Activated effector memory CD4-positive, alpha-beta T cell treated with Interleukin-2 at 50 U/mL for 16 hours (primary cell): ENCODE measurements at places on chromosomes 16 and 17.

GRCh38 chr16:71421911-71422310 lies 19.9 kb downstream of the TLE7 start:
- no peak for DNase-seq

GRCh38 chr16:73037331-73037745 lies 10.6 kb downstream of the ZFHX3 start:
- no peak for DNase-seq

DNA sequence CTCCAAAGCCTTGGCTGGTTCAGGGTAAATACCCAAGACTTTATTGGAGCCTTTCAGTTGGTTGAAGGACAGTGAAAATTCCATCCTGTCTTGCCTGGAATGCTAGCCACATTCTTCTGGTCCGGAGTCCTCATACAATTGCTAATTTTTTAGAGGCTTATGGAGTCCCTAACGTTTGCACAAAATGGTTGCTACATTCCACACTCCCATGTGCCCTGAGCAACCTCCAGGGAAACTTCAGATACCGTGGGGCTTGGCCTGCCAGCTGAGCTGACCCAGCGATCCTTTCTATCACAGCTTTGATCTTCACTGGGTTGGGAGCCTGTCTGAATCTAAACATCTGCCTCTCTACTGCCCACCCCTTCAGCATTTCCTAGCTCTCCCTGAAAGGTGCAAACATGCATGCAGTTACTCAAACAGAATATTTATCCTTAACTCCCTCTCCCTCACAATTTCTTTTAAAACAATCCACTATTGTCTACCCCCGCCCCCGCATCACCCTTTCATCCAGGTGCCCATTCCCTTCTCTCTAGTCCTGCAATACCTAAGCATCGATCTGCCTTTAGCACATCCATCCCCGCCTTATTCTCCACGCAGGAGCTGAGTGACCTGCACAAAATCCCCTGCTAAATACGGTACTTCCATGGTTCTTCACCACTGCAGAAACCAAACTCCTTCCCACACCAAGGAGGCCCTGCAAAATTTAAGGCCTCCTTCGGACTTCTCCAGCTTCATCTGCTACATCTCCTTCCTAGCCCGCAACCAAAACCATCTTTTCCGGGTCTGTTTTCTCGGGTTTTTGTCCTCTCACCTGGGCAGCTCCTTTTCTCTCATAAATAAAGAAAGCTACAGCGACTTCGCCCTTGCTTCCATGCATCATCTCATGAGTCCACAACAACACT lies 810 bp upstream of the GAN start:
- DNase-seq: no peak

- DNase-seq: no peak
These were observed 199.7 kb upstream of the ASIC2 start for GRCh38 chr17:33492731-33493265.

GRCh38 chr16:23509782-23510163 lies 521 bp downstream of the GGA2 start:
- peak; percentile 13 for DNase-seq

DNA sequence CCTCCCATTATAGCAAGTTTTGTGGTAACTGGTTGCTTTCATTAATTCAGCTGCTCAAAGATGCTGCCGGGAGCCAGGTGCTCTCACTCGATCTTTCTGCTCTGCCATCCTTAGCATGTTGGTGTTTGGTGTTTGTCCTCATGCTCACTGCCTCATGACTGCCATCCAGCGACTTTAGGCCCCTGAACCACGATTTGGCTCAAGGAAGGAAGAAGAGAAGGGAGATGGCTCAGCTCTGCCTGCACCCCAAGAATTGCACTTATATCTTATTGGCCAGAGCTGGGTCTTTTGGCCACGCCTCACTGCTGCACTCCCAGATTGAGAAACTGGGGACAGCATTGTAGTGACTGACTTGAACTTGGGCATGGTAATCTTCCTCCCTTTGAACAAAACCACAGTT lies 52.7 kb downstream of the ARSG start:
- no peak for DNase-seq

GRCh38 chr16:85867189-85867588 lies 31.8 kb upstream of the IRF8 start:
- no peak for DNase-seq

DNA sequence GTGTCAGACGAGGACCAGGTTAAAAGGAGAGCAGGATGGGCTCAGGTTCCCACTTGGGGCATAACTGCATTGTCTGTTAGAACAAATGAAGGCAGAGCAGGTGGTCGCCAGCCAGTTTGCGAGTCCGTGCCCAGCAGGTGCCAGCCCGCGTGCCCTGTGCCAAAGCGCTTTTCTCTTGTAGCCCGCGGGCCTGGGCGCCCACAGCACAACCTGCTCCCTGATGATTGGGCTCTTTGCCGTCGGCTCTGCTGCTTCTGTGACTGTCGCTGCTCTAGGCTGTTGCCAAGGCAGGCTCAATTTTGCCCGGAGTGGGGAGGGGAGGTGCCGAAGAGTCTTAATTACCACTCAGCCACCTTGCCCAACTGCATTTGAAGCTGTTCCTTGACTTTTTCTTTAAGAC lies 21.1 kb downstream of the KNOP1 start:
- no peak for DNase-seq

- DNase-seq: peak; percentile 4
These were observed 2.8 kb downstream of the USP22 start for GRCh38 chr17:21039839-21040575.

- no peak for DNase-seq
These were observed 577 bp downstream of the ZNF646 start for GRCh38 chr16:31074814-31075183.

DNA sequence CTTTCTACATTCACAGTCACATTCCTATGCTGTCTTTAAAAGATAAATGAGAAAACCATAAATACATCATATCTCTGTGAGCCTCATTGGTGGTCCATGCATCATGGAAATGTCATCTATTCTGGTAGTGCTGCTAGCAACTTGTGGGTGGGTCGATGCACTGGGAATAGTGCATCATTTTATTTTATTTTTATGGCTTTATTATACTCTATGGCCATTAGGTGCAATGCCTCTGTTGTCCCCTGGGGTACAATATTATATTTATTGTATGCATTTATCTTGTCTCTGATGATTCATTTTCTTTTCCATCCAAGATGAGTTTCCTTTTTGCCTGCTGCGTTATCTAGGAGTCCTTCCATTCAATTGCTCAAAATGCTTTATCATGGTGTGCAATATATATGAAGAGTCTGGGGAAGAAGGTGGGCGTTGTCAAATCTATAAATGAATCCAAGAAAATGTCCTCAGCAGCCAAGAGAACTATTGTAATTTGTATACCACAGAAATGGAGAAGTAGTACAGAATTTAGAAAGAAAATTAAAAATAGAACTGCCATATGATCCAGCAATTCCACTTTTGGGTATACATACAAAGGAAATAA lies 324.0 kb downstream of the KCNJ2 start:
- no peak for DNase-seq

DNA sequence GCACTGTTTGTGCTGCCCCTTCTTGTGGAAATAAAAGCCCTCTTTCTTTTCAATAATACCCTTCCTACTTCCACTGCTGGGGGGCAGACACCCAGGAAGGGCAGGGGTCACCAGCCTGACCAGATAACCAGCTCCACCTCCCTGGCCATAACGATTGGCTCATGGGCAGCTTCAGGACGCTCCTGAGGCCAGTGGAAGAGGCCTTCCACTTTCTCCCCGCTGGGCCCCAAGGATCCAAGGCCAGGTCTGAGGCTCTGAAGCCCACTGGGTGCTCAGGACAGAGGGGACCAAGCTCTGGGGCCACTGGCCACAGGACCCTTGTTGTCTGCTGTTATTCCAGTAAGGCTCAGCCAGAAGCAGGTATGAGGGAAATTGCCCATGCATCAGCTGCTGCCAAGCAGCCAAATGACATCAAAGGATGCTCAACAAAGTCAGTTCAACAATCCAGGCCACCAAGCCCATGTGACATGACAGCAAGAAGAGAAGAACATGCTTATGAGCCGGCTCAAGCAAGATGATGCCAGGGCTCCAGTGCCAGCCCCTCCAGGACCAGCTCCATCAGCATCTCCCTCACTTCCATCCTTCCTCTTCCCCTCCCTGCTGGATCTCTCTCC lies 238.8 kb downstream of the ZNF423 start:
- DNase-seq: no peak

DNA sequence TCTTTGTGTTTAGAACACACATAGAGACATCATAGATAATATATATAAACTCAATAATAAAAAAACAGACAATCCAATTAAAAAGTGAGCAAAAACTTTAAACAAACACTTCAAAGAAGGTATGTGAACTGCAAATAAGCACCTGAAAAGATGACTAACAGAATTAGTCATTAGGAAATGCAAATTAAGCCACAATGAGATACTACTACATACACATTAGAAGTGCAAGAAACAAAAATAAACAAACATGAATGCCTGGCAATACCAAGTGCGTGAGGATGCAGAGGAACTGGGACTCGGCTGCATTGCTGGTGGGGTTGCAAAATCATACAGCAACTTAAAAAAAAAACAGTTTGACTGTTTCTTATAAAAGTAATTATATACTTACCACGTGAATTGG lies 799.0 kb downstream of the KCNJ2 start:
- DNase-seq: no peak

GRCh38 chr17:6666557-6666956 lies 15.0 kb downstream of the C17orf100 start:
- DNase-seq: no peak

- no peak for DNase-seq
These were observed 56.0 kb downstream of the WIPI1 start for GRCh38 chr17:68401288-68401687.

DNA sequence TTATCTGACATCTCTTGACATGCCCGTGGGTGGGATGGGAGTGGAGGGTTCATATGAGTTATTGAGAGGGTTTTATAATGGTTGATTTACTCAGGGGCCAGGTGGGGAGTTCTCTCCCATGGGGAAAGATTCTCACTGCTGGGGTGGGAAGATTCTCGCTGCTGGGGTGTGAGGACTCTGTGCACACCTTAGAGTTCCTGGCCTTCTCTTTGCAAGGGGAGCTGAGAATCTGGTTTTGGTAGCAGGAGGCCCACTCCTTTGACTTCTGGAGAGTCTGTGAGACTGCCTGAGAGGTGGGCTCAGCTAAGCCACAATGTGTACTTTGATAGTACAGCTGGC lies 31.5 kb downstream of the TBX4 start:
- no peak for DNase-seq

GRCh38 chr17:80195671-80196529 lies 24.2 kb downstream of the SGSH start:
- peak; percentile 44 for DNase-seq

DNA sequence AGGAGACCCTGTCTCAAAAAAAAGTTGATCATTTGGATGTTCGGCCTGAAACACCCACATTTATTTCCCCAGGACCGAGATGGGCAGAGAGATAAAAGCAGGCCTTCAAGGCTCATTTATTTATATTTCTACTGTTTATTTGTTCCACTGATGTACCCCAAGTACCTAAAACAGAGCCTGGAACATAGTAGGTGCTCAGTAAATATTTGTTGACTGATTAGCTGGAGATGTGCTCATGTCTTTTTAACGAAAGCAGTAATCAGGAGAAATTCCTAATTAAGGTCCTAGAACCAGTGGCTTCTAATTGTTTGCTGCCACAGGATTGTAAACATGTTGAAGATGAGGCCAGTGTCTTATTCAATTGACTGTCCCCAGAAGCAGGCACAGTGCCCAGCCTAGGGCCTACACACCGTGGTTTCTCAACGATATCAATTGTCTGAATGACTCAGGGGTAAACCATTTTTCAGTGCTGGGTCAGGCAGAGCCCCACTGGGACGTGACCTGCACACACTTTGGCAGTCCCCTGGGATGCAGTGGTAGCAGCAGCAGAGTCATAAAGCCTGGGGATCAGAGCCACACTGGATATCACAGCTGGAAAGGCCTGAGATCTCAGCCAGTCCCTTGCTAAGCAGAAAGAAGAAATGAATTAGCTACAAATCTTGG lies 34.8 kb downstream of the SOST start:
- no peak for DNase-seq

GRCh38 chr17:49616601-49617131 lies 41.0 kb downstream of the NXPH3 start:
- DNase-seq: no peak

- DNase-seq: no peak
These were observed 54.9 kb downstream of the LDHD start for GRCh38 chr16:75061669-75062068.
